Left ventricle myocardium inferior (tissue), 1 donor: ENCODE measurements at places on chromosomes 5 and 9. TPM values are rescaled to one million over a fixed set of nuclear protein-coding genes. Genes with fewer than 3 reads are reported as not detected.

- DNase-seq, result no peak
Observed at GRCh38 chr5:25090854-25091253, 446.1 kb upstream of the CDH10 start.

DNA sequence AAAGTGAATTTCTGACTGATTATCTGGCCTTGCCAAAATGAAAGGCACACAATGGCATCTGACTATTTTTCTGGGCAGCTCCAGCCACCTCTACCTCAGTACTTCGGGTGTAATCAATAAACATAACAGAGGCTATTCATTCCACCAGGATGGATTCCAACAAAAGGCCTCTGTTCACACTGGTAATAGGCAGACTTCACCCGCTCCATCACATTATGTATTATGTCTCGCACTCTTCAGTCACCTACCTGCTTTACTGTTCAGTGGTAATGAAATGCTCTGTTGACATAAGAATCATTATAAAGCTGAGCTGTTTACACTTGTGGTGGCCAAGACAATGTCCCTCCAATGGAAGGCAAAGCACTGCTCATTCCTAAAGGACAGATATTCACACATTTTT lies 1333.7 kb upstream of the WWC1 start:
- no peak for DNase-seq

GRCh38 chr9:2985343-2985742 lies 141.4 kb upstream of the PUM3 start:
- no peak for DNase-seq

GRCh38 chr5:154541553-154541952 lies 63.5 kb upstream of the HAND1 start:
- DNase-seq, result no peak

Gene INSL6
- not detected for total RNA-seq

DNA sequence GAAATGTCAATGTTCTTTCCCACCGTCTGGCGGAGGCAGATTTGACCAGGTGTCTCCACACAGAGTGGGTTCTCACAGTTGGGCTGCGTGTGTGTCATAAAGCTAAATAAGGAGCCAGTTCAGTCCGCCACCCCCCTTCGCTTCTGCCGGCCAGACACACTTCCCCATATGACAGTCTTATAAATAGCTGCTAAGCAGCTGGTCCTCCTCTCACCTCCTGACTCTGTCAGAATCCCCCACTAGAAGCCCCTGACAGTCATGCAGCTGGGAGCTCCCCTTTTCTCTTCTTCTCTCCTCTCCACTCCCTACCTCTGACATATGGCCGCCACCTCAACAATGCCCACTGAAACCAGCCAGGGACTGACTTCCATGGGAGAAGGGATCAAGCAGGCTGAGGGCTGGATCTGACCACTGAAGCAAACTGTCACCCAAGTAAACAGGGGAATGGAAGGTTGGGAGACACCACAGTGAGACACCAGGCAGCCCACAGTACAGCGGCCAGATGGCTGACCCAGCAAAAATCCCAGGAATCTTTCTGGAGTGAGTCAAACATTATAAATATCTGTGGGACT lies 141.9 kb upstream of the EFNA5 start:
- peak; percentile 30 for DNase-seq

Gene SLC46A2
- total RNA-seq, result not detected

DNA sequence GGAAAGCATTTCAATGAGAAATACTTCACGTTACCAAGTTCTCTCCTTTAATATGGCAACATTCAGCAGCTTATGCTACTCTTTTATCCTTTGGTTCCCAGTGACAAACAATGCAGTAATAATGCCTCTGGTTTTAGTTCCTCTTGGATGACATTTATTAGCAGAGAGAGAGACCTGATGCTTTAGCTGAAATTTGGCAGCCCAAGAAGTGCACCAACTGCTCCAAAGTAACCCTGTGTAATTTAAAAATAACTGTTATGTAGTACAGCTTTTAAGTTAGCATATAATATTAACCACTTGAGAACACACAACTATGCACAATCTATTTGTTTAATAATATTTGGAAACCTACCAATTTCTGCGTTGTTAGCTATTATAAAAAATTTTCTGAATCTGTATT lies 21.8 kb downstream of the PANK3 start:
- no peak for DNase-seq

Gene NOL6
- total RNA-seq, result 13.4 TPM

DNA sequence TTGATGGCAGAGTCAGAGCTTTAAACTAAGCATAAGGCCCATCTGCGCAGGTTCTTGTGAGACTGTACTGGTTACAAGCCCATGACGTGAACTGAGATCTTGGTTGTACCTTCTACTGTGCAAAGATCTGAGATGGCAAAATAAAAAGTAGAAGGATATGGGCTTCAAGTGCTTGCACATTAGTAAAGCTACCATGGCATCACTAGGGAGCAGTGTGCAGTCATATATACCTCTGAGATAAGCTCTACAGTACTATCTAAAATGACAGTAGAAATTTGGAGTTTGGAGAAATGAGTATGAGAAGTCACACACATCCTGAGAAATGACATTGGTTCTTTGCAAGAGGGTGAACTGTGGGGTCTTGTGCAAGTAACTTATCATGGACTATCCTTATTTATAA lies 408.2 kb upstream of the PRR16 start:
- no peak for DNase-seq

GRCh38 chr9:106503759-106504158 lies 359.2 kb upstream of the ZNF462 start:
- no peak for DNase-seq
